AG09319 (cell line): ENCODE measurements at places on chromosomes 12 and 14.

- DNase-seq, result no peak
Measured at GRCh38 chr14:65070471-65070976, 31.8 kb downstream of the MAX start.

GRCh38 chr14:43244142-43244625, 1262.9 kb downstream of the FSCB start:
- no peak for DNase-seq

DNA sequence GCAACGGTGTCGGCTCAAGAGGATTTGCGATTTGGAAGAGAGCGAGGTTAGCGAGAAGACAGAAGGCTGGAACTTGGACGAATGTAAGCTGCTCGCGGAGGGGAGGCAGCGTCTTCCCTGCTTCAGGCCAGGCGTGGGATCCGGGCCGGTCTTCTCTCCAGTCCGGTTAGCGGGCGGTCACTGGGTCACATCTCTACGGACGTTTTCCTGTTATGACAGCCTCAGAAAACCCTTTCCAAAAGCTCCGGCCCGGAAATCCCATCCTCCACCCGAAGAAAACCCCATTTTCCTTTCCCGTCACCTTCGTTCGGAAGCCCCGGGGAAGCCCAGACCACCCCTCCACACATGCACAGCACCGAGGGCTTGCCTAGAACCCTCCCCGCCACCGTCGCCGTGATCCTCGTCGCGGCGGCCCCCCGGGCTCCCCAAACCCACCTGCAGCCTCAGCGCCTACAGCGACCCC, 268 bp downstream of the NDUFB1 start:
- DNase-seq, result no peak

- no peak for DNase-seq
Measured at GRCh38 chr14:69887740-69888657, 8.8 kb downstream of the SMOC1 start.

GRCh38 chr14:79730196-79730595, 481.1 kb downstream of the DIO2 start:
- DNase-seq, result no peak

DNA sequence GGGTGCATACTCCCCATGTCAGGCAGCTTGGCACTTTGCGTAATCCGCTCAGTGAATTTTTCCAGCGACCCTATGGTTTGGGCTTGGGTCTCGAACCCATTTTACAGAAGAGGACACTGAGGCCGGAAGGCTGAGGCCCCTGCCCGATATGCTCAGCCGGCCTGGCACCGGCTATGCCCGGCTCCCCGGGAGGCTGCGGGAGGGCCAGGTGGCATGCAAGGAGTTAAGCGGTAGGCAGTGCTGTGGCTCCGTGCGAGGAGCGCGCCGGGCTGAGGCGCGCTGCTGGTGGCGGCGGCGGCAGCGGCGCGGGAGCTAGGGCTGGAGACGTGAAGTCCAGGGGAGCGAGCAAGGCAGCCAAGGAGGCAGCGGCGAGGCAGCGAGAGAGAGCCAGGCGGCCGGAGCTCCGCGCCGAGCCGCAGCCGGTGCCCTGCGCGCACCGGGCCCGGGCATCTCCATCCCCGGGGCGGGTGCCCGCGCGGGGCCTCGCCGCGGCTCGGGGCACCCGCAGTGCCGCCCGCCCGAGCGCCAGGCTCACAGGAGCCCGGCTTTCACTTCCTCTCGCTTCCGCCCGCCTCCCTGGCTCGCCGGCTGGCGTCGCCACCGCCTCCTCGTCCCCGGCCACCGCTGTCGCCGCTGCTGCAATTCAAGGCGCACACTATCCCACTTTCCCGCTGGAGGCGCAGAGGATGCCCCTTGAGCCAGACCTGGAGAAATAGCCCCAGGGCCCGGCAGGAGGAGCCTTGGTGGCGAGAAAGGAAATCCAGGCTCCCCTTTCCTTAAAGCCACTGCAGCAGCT, at the start of gene WSCD2:
Gene WSCD2, plus strand, starts transcription at position 272 of the 796 bp plus-strand sequence. CDS start 66,545 bp downstream, outside the sequence.
- DNase-seq, result no peak

DNA sequence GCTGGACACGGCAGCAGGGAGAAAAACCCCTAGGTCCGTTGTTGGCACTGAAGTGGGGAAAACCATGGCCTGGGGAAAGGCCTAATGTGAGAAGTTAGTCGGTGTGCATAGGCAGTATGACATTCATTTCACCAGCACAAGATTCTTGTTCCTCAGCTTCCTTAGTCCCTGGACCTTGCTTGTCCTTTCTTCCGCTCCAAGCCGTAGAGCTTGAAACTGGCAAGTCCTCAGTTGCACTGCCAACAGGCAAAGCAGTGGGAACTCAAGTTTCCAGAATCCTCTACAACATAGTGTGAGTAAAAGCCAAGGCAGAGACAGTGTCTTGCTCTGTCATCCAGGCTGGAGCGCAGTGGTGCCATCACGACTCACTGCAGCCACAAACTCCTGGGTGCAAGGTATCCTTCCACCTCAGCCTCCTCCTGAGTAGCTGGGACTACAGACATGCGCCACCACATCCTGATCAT, 138.5 kb upstream of the AMIGO2 start:
- DNase-seq, result no peak

DNA sequence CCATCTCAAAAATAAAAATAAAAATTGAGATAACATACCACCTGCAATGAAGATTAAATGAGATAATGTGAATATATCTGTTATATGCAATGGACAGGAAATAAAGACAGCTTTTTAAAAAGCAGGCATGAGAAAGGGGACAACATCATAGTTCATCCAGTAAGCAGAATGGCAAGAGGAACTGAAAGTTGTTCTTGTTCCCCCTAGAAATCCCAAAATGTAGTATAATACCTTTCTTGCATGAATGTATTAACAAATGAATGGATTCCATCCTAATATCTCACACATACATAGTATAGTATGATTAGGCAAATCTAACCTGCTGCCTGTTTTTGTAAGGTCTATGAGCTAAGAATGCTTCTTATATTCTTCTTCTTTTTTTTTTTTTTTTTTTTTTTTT, 31.4 kb downstream of the FGD6 start:
- no peak for DNase-seq

DNA sequence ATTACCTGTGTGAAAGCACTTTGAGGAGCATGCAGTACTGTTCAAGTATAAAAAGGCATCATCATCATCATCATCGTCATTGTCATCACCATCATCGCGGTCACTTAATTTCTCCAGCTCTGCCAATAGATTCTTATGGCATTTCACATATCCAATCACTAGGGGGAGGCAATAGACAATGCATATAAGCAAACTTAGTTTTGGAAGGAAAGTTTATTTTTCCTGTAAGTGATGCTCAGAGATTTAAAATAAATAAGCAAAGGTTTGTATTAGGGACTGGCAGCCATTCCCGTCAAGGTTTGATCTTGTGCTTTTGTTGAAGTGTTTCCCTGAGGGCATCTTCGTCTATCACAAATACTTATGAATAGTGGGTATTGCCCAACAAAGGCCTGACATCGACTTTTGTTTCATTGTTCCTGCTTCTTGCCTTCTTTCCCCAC, 127.4 kb downstream of the KTN1 start:
- peak; percentile 42 for DNase-seq

DNA sequence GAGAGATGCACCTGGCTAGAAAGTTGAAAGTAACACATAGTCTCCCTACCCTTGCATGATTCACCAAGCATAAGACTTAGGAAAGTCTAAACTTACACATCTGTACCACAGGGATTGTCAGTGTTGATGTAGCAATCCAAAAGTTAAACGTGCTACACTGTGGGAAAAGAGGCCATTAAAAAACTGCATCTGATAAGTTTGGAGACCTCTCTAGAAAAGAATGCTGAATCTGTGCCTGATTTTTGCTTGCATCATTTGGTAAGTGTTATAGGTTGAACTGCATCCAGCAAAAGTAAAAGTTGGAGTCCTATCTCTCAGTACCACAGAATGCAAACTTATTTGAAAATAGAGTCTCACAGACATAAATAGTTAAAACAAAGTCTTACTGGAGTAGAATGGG, 126.6 kb downstream of the SLC6A15 start:
- no peak for DNase-seq

DNA sequence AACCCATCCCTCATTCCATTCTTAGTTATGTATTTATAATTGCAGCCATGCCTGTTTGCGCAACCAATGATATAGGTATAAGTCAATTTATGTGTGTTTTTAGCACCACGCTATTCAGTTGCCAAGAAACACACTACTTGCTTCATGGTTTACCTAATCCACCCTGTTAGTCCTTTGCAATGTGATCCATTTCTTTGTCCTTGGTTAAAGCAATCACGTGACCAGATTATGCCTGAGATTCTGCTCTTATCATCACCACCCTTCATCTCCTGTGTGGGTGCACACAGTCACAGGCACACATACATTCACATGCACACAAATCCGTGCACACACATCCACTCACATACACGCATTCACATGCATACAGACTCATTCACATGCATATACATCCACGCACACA, 52.3 kb upstream of the KCNA5 start:
- DNase-seq, result no peak

- DNase-seq, result no peak
Measured at GRCh38 chr12:98126637-98127335, 388.6 kb upstream of the TMPO start.

DNA sequence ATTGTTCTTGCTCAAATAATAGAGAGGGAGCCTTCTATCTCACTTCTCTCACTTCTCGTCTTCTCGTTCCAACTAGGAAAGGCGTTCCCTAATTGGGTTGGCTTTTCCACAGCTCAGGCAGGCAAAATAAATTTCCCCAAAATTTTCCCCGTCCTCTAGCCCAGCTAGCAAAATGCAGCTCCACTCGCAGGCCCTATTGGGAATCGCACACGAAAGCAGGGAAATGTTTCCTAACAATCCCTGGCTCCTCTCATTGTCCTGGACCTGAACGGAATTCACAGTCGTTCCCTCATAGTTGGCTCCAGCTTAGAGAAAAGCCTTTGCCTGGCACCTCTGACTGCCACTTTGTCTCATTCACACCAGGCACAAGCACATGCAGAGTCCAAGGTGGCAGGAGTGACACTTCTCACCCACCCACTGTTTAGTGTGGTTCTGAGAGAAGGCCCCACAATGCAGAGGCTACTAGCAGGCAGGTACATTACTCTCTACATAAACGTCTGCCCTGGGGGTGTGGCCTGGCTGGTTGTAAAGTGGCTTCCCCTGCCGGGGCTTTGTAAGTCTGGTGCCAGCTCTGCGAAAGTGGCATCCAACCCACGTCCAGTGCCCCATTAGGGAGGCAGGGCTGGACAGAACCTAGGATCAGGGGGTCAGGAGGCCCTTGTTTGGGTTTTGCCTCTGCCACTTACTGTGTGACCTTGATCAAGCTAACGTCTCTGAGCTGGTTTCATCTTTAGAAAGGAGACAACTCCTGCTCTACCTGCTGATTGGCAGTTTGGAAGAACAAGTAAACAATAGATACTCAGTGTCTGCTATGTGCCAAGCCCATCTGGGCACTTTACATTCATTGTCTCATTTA, 4.2 kb downstream of the SERPINA10 start:
- no peak for DNase-seq

DNA sequence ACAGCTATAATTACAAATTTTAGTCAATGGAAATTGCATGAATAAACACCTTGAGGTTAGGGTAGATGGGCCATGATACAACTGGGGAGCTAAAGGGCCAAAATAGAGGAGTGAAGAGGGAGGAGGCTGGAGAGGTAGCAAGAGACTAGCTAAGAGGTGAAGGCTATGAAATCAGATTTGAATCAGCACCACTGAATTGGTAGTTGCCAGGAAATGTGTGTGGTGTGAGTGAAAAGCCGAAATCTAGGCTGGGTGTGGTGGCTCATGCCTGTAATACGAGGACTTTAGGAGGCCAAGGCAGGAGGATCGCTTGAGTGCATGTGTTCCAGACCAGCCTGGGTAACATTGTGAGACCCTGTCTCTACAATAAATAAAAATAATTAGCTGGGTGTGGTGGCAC, 22.7 kb downstream of the YY1 start:
- DNase-seq, result no peak

DNA sequence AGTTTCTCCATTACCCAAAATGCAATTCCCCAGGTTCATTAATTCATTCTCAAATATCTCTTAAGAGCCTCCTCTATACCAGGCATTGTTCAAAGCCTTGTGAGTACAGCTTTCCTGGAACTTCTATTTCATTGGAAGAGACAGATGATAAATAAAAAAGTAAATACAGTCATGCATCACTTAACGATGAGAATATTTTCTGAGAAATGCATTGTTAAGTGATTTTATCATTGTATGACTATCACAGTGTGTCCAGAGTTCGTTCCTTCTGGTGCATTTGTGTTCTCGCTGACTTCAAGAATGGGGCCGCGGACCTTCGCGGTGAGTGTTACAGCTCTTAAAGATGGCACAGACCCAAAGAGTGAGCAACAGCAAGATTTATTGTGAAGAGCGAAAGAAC, 66.0 kb downstream of the ANO4 start:
- DNase-seq, result no peak

GRCh38 chr14:101474563-101475455, 86.5 kb upstream of the DIO3 start:
- DNase-seq, result no peak

GRCh38 chr12:85920324-85920947, 46.3 kb downstream of the NTS start:
- DNase-seq, result no peak

DNA sequence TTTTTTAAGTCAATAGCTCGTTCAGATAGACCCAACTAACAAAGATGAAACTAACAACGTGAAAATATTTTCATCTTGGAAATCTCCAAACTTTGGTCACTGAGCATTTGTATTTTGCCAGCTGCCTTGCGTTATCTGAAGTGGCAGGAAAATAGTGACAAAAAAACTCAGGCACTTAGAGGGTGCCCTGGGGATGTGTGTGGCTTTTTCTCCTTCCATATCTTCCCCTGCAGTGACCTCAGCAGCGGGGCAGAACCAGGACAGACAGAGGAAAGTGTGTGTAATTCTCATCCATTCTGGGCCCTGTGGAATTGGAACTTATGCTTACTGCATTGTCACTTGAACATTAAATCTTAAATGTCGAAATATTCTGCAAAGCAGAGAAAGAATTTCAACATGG, 152.0 kb downstream of the BCAT1 start:
- no peak for DNase-seq

DNA sequence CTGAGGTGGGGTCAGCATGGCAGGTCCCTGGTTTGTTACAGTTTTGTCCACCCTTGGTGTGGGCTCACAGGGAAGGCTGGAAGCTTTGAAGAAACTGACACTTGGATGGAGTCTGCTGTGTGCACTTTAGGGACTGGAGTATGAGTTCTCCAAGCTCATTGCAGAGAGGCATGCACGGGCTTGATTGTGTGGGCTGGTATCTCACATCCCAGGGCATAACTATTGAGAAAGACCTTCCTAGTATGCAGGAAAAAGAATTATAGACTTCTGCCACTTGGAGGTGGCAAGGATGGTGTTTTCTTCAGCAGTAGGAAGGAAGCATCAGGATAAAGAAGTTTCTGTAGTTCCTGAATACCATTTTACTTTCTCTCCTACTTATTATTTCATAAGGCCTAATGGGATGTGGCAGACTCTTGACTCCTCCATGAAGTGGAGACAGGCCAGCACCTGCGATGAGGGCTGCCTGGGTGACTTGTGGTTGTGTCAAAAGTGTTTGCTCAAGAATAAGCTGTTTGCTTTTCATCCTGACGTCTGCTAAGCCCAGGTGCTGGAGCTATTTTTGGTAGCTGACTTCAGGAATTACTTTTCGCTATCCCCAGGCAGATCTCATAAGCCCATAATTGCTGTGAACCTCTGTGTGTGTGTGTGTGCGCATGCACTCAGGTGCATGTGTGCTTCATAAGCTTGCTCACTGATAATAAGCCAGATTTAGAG, 125.8 kb downstream of the KTN1 start:
- DNase-seq, result no peak
